Stimulated activated CD8-positive, alpha-beta memory T cell treated with anti-CD3 and anti-CD28 coated beads, Interleukin-4, amount 100 ng/mL, for 1 hour (primary cell): ENCODE measurements at places on chromosomes 4 and X.
A peak's percentile ranks its signal among the peaks of the same experiment; 100 is the strongest.

DNA sequence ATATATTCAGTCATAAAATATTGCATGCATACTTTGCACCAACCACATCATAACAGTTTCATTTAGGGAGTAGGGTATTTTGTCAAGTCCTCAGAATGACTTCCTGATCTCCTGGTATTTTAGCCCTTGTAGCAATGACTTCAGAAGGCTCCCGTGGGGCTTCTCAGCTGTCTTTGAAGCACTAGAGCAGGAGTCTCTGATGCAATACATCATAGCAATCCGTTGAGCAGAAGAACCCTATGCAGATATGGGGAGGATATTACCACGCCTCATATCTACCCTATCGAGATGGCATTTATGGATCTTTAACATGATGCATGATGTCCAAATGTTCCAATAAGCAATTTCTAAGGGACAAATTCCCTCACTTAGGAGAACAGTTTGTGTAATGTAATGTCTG, 373.7 kb upstream of the FTHL17 start:
- DNase-seq, result no peak

DNA sequence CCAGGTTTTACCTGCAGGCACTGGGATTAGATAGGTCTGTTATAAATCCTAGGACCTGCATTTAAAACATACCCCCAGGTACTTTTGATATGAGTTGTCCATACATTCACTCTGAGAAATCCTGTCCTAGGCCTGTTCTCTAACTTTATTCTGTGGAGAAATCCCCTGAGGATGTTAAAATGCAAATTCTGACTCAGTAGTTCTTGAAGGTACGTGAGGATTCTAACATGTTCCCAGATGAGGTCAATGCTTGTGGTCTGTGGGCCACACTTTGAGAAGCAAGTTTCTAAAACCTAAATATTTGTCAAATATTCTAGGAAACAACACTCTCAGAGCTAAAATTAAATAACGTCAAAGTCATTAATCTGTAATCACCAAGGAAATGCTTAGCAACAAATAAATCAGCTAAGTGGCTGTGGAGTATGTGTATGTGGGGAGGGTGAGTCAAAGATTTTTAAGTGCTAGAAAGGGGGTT, 101.3 kb upstream of the MAGEB16 start:
- no peak for DNase-seq

DNA sequence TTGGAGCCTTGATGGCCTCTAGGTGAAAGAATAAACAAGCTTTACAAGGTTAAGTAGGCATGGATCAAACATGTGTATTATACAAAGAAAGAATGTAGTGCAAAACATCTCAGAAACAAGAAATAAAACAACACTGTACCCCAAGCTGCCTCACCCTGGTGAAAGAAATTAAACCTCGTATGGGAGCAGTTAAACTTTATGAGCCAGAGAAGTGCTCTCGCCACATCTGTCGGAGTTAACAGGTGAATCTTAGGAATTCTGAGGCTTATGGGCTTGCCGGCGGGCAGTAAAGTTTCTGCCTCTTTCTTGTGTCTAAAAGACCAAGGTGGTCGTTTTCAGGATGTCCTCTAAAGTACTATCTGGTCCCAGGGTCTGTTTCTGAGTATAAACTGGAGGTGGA, 34.0 kb upstream of the ARSH start:
- DNase-seq, result no peak

DNA sequence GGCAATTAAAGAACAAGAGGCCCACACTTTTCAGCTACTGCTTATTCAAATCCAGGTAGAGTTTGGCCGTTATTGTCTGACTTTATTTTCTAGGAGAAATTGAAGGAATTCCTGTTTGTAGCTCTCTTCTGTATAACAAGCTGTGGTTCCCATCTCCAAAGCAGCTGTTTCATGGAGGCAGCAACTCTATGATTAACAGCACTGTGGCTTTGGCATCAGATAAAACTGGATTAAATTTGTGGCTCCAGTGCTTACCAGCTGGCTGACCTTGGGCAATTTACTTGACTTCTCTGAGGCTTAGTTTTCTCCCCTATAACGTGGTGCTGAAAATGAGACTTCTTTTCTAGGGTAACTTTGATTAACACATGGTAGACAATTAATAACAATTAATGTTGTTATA, 28.1 kb downstream of the SLC30A9 start:
- no peak for DNase-seq

DNA sequence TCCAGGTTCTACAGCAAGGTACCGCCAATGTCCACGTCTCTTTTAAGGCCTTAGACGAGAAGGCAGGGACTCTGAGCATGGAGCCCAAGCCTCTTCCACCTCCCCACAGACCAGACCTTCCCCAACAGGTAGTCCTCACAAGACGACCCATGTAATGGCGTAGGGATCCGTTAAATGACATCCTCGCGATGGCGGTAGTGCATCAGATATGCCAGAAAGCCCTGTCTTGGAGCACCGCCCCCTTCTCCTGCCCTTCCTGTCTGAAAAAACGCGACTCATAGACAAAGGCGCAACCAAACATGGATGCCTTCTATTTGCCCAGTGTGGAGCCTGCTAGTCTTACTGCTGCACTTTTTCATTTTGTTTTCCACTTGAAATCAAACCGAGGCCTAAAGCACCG, 185.4 kb downstream of the OR13H1 start:
- DNase-seq, result no peak

DNA sequence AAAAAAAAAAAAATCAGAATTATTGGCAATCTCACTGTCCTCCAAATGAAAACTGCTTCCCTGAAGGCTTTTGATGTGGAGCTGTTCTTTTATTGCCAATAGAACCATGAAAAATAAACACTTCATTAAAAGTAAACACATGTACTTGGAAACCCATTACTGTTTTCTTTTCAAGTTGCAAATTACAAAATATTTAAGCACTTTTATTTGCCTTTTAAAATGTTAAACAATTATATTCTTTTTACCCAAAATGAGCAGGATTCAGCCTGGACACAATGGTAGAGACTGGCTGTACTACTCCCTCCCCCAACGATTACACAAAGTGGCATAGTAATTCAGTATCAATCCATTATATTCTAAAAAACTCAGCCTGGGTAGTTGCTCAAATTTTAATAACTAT, 60.9 kb downstream of the SH2D1A start:
- no peak for DNase-seq

DNA sequence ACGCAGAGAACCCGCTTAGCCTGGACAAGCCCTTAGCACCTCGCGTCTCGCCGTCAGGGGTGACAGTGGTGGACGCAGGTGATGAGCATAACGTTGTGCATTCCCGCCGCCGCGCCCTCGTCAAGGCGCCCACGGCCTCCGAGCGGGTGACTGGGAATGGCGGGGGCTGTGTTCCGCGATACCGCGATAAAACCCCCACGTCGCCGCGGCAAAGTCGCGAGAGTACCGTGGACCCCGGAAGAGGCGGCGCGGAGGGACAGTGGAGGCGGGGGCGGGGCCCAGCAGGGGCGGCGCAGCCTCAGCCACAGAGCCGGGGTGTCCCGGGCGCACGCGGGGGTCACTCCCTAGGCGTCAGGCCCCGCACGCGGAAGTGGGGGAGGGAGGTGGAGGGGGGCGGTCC, 53.8 kb downstream of the ZFYVE28 start:
- peak; percentile 11 for DNase-seq

GRCh38 chr4:124282301-124282898, 430.1 kb downstream of the ANKRD50 start:
- no peak for DNase-seq

DNA sequence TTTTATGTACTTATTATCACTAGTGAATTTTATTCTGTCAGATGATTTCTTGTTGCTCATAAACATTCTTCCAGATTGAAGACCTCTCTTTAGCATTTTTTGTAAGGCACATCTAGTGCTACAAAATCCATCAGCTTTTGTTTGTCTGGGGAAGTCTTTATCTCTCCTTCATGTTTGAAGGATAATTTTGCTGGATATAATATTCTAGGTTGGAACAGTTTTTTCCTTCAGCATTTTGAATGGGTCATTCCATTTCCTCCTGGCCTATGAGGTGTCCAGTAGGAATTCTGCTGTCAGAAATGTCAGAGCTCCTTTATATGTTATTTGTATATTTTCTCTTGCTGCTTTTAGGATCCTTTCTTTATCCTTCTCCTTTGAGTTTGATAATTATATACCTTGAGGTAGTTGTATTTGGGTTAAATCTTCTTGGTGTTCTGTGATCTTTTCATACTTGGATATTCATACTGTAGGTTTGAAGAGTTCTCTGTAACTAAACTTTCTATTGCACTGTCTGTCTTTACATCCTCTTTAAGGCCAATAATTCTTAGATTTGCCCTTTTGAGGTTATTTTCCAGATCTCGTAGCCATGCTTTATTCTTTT, 58.3 kb downstream of the PTPN13 start:
- DNase-seq, result no peak

DNA sequence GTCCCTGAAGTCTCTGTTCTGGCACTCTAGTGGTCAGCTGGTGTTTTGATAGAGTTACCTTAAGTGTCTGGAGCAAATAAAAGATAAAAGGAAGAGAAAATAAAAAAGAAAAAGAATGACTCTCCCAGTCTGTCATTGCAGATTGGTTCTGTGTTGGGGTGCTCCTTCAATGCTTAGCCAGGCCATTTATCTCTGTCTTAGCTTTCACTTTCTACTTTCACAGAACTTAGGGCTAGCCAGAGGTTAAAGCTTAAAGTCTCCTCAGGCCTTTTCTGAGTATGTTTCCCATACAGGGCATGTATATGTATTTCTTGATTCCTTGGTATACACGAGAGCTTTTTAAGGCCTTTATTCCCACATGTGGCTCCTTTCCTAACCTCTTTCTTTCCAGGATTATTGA, 83.1 kb upstream of the TEX13D start:
- DNase-seq, result no peak

- no peak for DNase-seq
Observed at GRCh38 chr4:7585768-7586167, 151.0 kb upstream of the PSAPL1 start.

- DNase-seq, result peak; percentile 56
Observed at GRCh38 chrX:9312922-9313867, 151.7 kb upstream of the TBL1X start.

DNA sequence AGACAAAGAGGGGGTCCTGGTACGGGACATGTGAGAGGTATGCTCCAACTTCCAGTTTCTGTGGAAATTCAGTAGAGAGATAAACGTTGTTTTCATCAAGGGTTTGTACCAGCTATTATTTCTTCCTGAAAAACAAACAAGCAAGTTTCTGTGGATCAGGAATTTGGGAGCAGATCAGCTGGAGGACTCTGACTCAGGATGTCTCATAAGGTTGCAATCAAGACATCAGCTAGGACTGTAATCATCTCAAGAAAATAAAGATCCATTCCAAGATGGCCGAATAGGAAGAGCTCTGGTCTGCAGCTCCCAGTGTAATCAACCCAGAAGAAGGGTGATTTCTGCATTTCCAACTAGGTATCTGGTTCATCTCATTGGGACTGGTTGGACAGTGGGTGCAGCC, 23.5 kb upstream of the NFKB1 start:
- DNase-seq, result no peak

GRCh38 chr4:38414410-38414809, 249.6 kb upstream of the KLF3 start:
- DNase-seq, result no peak

DNA sequence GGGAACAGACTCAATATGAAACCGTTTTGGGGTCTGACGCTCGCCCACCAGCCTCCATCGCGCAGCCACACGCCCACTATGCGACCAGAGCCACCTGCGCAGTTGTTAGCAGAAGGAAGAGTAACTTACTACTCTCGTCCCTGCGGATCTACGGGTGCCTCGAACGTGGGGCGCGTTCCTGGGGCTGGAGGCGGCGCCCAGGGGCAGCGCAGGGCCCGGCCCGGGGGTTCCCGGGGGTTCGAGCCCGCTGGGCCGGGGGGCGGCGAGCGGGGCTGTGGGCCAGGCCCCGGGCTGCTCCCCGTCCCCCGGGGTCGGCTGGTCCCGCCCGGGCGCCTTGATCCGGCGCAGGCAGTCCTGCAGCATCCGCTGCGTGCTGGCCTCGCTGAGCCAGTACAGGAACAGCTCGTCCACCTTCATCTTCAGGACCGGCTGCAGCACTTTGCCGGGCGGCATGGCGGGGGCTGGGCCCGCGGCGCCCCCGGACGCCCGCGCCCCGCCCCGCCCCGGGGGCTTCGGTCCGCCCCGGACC, 404 bp downstream of the PPP2R3B start:
- no peak for DNase-seq

DNA sequence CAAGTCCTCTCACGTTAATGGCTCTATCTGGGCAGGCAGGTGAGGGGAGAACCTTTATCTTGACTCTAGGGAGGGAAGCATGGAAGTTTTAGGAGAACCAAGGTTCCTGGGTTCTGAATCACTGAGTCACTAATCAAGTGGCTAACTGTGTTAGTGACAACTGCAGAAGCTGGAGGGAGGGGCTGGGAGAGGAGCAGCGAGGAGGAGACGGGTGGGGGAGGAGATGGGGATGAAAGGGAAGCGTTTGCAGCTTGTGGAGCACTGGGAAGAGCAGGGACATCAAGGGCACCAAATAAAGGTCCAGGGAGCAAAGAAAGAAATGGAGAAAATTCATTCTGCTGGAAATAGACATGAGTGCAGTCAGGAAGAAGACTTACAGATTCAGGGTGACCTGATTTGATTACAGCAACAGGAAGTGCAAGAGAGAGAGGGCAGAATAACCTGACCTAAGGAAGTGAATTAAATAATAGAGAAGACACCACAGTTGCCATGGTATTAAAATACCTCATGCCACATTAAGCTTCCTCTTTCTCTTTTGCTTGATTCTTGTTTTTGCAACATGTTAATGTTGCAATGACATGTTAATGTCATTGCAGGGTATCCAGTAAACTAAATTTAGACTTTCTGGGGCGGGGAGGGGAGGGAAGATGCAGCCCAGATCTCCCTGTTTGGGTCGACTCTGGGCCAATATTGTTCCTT, 4.5 kb upstream of the SETD7 start:
- no peak for DNase-seq

DNA sequence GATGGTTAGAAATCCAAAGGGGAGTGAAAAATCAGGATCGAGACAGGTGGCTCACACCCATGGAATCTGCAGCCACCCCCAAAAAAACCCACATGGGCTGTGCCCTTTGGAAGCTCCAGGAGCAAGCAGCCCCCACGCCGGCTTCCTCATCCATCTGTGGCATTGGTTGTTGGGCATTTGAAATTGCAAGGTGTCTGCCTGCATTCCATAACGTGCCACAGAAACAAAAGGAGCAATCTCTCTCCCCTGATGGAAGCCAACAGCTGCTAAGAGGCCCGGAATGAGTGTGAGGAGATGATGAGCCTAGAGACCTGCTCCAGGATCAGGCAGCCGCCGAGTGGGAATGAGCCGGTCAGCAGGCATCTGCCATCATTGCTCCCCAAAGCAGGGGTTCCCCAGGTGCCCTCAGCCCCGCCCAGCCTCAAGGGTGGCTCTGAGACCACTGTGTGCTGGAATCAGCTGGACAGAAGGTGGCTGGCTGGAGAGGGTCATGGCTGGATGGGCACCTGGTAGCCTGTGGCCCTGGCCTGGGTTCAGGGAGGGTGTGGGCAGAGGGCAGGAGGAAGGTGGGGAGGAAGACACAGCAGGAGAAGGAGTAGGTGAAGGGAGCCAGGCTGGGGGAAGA, 113.2 kb downstream of the CRLF2 start:
- DNase-seq, result no peak

GRCh38 chrX:9429767-9430166, 35.1 kb upstream of the TBL1X start:
- DNase-seq, result no peak

- no peak for DNase-seq
Observed at GRCh38 chrX:9285342-9285771, 179.5 kb upstream of the TBL1X start.

GRCh38 chrX:136086521-136086920, 60.8 kb upstream of the FHL1 start:
- DNase-seq, result no peak
